Stimulated activated CD8-positive, alpha-beta memory T cell treated with anti-CD3 and anti-CD28 coated beads, Interleukin-4, amount 100 ng/mL, for 1 hour (primary cell): ENCODE measurements at places on chromosomes 7 and 10.

DNA sequence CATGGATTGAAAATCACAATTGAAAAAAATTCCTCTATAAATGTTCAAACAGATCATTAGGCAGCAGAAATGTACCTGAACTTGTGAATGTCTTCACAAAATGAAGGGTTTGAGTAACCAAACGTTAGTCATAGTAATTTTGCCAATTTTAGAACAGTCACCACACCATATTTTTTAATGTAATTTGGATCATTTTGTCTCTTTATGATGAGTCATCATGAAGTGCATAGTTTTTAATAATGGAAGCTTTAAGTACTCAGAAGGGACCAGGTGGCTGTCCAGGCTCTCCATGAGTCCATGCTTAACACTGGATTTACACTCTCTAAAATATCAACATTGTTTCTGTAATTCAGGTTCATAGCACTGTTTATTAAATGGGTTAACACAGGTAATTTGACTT is 219.2 kb downstream of the ETV1 start:
- no peak for DNase-seq

GRCh38 chr7:64638822-64639221 is 27.1 kb upstream of the ZNF107 start:
- no peak for DNase-seq

- DNase-seq, result no peak
These were observed 114.6 kb downstream of the DNAJC1 start for GRCh38 chr10:21888959-21889358.

DNA sequence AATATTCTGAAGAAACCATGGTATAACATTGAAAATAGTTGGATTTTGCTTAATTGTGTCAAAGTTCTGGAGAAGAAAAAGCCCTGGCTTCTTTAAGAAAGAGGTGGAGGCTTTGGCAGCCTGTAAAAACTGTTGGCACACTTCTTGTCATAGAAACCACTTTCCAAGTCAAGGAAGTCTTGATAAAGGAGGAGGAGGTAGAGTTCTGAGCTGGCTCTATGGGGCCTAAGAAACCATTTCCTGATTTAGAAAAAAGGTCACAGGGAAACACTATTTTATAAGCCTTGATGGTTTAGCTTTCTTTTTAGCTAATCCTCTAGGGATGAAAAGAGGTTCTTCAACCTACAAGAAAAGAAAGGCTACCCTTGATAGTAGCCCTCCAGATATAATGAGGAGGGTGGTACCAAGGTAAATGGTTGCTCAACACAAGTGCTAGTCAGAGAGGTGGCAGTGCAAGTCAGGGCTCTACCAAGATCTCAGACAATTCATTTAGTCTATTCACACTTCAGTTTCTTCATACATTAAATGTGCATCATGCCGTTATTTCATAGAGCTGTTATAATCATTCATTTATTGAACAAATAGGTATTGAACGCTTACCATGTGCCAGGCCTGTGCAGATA is 346.9 kb downstream of the RNLS start:
- DNase-seq, result no peak

- DNase-seq, result no peak
These were observed 492.9 kb upstream of the FOXK1 start for GRCh38 chr7:4189131-4189570.

DNA sequence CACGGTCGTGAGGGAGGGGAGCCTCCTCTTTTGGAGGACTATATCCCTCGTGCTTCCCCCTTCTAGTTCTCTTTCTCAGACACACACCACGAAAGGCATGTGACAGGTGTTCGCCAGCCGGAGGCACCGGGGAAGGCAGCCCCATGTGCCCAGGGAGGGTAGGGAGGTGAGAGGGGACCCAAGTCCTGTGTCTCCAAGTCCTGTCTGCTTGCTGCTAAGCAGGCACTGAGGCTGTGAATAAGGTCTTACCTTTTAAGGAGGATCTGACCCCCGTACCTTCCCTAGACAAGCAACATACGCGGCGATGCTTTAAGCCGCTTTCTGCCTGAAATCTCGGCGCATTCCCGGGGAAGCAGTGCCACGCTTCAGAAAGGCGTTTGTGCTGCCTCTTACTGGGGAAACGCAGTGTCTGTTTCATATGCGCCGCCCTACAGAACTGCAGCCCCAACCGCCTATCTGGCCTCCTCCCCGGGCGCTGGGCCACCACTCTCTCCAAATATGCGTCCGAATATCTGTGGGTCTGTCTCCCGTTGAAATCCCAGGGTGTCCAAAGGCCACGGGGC is 770 bp downstream of the PLXNA4 start:
- DNase-seq, result no peak
